Left renal pelvis (tissue), 4 donors: ENCODE measurements at places on chromosomes 1 and 21. TPM values are rescaled to one million over a fixed set of nuclear protein-coding genes. Genes with fewer than 3 reads are reported as not detected.

- no peak for DNase-seq
Observed at GRCh38 chr1:145714524-145715111, 4.7 kb upstream of the CD160 start.

DNA sequence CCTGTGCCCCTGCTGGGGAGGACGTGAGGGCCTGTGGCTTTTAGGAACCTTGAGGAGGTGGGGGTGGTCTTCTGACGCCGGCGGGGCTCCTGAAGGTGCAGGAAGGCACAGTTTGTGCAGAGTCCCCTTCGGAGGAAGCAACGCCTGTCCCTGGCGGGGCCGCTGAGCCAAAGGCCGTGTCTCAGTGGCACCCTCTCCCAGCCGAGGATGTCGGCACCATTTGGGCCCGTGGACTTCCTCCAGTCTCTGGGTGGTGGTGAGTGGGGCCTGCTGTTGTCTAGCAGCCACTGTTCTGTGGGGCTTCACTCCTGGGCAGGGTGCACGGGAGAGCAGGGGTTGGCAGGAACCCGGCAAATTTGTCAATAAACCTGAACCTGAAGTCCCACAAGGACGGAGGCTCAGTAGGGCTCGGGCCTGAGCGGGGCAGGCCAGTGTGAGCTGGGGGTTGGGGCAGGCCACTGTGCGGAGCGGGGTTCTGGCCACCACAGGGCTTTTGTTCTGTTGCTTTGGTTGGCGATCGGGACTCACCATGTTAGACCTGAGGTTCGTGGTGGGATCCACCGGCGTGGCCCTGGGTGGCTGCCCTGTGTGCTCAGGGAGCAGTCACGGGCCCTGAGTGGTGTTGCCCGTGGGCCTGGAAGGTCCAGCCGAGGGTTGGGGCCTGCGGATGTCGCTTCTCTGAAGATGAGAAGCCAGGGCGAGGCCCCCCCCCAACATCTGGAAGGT, 64.8 kb downstream of the SKI start:
- no peak for DNase-seq

DNA sequence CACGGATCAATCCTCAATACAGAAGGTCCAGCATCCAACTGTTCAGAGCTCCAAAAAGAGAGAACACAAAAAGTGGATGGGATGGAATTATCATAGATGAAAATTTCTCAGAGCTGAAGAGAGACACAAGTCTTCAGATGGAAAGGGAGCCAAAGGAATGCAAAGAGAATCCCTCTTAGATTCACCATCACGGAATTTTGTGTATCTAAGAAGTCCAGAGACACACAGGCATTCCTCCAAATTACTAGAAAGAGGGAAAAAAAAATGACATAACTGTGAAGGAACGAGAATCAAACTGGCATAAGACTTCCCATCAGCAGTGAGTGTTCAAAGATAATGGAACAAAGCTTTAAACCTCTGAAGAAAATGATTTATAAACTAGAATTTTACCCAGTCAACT, 101.2 kb downstream of the ZSCAN20 start:
- no peak for DNase-seq

DNA sequence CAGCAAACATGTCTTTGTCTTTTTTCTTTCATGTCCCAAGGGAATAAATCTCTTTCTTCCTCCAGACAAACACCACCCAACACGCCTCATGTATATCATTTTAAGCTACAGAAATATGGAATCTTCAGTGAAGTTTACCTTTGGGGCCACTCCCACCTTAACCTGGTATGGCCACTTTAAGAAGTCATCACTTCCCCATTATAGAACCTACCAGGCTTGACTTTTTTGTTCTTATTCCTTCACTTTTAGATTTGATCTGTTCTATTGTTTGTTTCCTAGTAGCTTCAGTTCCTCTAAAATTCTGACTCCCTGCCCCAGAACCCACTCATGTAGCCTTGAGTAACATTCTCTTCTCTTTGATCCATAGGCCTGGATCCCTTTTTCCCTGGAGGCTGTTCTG, 226.3 kb downstream of the HLX start:
- no peak for DNase-seq

KLHDC7A gene
- 12.7 TPM for polyA plus RNA-seq

- DNase-seq: no peak
Observed at GRCh38 chr1:112710159-112710558, 3.2 kb upstream of the RHOC start.

- no peak for DNase-seq
Observed at GRCh38 chr1:117632269-117633067, 26.6 kb downstream of the TENT5C start.

REN gene
- 94.2 TPM for polyA plus RNA-seq

DUSP10 gene
- 3.3 TPM for polyA plus RNA-seq
